Epithelial cell of prostate (primary cell): ENCODE measurements at places on chromosomes 12 and 14.

- DNase-seq: no peak
These were observed 19.0 kb downstream of the FAM181A start for GRCh38 chr14:93946104-93946503.

GRCh38 chr12:90036637-90037036, 328.0 kb upstream of the ATP2B1 start:
- DNase-seq: no peak

DNA sequence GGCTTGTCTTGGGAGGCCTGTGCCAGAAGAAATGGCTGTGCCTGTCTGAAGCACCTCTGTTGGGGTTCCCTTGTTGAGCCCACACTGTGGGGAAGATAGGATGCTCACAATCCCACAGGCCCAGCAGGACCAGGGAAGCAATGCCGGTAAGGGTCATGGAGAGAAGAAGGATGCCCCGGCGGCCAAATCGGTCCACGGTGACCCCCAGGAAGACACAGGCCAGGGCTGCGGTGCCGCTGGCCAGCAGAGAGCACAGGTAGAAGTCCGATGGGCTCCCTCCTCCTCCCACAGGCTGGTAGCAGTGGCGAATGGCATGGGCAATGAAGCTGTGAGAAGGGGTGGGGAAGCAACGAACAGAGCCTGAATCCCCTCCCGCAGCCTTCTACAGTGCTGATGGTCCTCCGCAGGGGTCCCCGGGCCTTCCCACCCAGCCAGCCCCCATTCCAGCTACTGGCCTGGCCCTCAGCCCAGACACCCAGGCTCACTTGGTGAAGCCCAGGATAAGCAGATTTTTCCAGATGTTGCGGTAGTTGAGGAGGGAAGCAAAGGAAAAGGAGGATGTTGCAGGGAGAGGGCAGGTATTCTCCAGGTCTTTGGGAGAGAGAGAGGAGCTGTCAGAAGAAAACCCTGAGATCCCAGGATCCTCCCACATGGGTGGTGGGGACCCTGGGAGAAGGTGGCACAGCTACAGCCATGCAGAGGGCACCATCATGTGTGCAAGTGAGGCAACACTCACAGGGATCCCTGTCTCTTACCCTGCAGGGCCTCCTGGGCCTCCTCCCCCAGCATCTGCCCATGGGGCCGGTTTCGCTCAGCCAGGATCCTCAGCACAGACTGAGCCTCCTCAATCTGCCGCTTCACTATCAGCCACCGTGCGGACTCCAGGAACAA, 5.0 kb downstream of the SLC22A17 start:
- no peak for DNase-seq

DNA sequence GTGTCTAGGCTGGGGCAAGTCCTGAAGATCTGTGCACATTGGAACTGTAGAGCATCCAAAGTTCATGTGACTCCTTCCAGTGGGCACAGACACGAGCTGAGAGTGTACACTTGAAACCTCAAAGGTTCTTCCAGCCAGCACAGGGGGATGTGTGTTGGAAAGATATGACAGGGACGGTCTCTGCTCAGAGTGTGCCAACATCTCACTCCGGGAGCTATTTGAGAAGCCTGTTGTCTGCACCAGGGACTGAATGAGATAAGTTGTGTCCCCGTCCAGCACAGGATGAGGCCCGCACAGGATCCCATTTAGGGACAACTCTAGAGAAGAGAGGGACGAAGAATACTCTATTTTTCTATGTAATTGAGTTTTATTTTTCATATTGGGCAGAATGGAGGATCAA, 136.3 kb downstream of the SNAPC1 start:
- no peak for DNase-seq

DNA sequence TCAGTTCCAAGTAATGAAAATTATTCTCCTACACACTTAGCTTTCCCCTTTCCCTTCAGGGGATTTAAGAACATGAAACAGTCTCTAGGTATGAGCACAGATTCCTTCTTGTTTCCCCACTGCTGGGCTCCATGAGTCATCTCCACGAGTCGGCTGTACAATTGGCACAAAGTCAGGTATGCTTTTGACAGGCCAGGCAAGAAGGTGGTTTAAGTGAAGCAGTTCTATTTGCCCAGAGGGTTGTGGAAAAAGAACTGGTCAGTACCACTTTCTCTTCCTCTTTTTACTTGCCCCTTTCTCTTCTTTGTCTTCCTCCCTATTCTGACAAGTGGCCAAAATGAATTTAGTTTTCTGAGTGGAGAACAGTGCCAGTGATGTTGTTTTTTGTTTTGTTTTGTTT, 16.3 kb downstream of the DYNC1H1 start:
- DNase-seq: peak; percentile 95

DNA sequence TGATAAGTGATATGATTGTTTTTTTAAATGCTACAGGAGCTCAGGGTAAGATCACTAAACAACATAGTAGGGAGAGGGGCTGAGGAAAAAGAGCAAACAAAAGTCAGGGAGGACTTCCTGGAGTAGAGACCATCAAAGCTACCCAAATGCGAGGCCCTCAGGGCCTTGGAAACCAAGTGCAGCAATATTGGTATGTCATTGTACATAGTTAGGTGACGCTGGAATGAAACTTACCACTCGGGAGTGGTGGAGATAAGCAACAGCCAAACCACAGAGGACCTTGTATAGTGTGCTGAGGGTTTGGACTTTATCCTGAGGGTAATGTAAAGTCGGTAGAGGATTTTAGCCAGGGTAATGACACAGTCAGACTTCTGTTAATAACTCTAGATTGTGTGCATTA, 13.8 kb downstream of the KITLG start:
- no peak for DNase-seq

GRCh38 chr12:78431931-78432330, 432.6 kb upstream of the SYT1 start:
- DNase-seq: no peak

GRCh38 chr12:24491968-24492367, 456.9 kb downstream of the BCAT1 start:
- DNase-seq: no peak

- no peak for DNase-seq
These were observed 58.8 kb downstream of the ATP2B1 start for GRCh38 chr12:89649820-89650219.

DNA sequence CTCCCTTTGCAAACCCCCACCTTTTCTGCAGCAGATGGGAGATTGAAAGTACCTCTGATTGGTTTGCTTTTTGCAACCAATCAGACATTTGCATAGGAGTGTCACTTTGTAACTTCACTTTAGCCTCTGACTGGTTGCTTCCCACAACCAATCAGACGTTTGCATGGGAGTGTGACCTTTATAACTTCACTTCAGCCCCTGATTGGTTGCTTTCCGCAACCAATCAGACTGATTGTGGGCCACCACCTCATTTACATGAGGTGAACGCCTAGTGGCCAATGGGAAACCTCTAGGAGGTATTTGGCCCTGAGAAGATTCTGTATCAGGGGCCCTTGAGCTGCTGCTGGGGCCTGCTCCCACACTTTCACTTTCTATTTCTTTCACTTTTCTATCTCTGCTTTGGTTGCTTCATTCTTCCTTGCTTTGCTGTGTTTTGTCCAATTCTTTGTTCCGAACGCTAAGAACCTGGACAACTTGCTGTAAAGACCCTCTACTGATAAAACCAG, 106.0 kb upstream of the PRICKLE1 start:
- DNase-seq: no peak

DNA sequence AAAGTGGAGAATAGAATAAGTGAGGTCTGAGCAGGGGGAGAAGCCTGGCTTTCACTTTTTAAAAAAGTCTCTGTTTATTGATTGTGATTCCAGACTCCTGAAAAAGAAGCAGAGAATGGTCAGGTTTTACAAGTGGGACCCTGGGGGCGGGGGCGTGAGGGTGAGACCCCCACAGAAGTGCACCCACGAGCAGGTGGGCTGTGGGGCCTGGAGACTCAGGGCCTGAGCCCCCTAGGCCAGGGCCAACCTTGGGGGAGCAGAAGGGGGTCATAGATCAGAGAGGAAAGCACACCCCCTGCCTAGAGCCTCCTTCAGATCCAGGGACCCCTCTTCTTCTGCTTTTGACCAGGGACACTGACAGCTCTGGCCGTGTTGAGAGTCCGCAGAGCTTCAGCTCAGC, 180.3 kb downstream of the ADGRD1 start:
- DNase-seq: no peak

GRCh38 chr12:1628666-1629337, at the start of gene WNT5B:
WNT5B (plus strand) TSS chr12:1629231; CDS start chr12:1631355, 2,124 bp downstream.
- DNase-seq: no peak

DNA sequence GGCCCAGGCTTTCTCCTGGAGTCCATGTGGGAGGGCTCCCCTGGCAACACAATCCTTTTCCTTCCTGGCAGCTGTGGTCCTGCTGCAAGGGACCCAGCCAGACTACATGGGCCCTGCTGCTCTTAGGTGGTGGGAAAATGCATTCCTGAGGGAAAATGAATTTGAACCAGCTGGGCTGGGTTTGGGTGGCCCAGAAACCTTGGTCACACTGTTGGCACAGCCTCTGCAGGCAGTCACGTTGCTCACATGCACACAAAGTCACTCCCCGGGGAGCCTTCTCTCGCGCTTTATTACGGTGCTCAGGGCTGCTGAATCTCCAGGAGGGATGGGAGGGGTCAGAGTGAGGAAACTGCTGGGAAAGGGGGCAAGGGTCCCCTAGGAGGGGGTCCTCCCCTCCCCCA, 17.2 kb downstream of the PLEKHG3 start:
- no peak for DNase-seq

DNA sequence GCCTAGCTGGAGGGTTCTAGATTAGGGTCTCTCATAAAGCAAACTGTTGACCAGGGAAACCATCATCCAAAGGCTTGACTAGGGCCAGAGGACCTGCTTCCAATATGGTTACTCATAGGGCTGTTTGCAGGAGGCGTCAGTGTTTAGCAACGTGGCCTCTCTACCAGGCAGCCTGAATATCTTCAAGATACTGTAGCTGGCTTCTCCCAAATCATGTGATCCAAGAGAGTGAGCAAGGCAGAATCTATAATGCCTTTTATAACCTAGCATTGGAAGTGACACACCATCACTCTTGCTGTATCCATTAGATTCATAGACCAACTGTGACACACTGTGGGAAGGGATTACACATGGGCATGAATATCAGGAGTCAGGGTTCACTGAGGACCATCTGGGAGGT, 17.3 kb downstream of the TPH2 start:
- no peak for DNase-seq

GRCh38 chr12:105975351-105975750, 163.4 kb downstream of the NUAK1 start:
- no peak for DNase-seq

DNA sequence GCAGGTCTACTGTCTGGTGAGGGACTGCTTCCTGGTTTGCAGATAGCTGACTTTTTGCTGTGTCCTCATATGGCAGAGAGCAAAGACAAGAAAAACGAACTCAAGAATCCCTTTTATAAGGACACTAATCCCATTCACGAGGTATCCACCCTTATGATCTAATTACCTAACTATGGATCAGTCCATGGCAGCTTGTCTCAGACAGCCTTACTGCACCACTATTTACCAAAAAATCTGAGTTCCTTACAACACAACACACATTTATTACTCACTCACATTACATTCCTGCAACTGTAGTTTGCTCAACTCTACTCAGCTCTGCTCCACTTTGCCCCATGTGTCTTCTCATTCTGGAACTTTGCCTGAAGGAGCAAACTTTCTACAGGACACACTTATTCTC, 10.1 kb upstream of the SLC6A15 start:
- DNase-seq: peak; percentile 85

GRCh38 chr12:1644534-1645438, 15.8 kb downstream of the WNT5B start:
- DNase-seq: no peak

DNA sequence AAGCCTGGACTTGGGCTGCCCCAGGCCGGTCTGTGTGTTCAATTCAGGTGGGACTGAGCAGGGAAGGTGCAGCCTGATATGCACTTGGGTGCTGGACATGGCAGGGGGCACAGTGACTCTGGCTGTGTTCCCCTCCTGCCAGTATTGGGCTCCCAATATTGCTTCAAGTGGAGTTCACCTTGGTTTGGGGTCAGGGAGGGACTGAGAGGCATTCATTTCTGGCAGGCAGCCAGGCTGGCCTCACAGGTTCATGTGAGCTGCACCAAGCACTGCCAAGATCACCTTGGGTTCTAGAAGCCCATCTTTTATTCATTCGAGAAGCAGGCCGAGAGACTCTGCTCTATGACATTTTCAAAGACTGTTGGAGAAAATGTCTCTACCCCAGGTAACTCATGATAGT, 245.0 kb downstream of the CHST11 start:
- no peak for DNase-seq

DNA sequence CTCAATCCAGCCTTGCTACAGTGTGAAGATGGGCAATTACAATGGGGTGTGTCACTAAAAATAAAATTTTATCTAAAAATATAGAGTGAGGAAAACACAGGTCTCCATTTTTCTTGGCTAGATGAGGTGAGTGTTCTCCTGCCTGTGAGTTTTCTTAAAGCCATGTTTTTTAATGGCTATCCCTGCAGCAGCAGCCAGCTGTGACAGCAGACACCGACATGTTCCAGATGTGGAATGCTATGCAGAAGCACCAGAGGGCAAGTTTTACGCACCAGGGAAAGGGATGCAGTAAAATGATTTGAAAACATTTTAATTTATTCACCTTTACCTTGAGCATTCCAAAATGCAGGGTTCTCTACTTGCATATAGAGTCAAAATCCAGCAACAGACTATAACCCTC, 577.0 kb upstream of the STXBP6 start:
- no peak for DNase-seq

DNA sequence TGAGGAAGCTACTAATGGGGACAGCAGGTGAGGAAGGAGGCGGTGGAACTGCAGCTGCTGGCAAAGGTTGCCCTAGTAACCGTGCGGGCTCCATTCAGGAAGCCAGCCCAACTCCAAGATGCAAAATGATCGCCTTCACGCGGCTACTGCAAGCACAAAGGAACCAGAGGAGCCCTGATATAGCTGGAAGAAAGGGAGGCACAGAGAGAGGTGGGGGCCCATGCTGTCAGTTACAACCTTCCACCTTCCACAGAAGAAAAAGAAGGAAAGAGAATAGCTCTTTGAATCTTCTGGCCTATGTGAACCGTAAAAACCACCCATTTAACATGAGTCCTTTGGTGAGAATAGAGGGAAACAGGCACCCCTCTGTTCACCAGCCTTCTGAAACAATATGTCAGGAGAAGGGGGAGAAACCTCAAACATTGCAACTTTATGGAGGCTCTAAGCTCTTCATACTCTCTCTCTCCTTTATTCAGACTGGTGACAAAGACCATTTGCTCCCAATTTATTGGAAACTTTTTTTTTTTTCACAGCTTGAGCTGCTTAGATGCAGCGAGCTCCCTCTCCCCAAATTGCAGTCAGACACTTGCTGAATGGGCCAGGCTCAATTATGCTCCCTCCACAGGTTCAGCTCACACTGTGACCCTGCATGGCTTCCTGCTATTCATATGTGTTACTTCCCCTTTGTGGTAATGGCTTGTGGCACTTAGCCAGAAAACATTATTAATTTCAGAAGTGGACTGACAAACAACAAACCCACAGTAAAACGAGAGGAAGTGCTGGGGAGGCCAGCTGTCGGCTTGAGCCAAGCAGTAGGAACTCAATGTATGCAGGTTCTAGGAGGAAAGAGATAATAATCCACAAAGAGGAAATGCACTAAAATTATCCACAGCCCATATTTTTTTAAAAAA, 6.2 kb downstream of the DUSP6 start:
- peak; percentile 39 for DNase-seq

GRCh38 chr12:19761463-19761862, 322.2 kb downstream of the AEBP2 start:
- no peak for DNase-seq

GRCh38 chr12:104329707-104330532, 26.4 kb downstream of the EID3 start:
- no peak for DNase-seq
